ENCODE measurements at places on chromosomes 7 and 10. TPM values are rescaled to one million over a fixed set of nuclear protein-coding genes. Genes with fewer than 3 reads are reported as not detected.

DNA sequence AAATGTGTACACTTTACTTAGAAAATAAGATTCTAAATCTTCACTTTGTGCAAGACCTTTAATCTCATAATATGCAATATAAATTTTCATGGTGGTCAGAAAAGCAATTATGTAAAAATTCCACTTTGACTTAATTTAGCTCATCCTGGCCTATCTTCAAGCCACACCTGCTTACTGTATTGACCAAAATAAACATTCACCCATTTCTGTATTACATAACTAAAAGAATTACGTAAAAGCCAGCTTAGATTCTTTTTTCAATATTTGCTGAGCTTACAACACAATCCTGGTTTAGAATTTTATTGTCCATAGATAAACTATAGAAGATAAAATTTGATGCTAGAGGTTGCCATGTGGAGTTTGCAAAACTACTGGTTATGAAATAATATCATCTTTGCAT is 172.9 kb upstream of the GRM3 start:
- no peak for DNase-seq

DNA sequence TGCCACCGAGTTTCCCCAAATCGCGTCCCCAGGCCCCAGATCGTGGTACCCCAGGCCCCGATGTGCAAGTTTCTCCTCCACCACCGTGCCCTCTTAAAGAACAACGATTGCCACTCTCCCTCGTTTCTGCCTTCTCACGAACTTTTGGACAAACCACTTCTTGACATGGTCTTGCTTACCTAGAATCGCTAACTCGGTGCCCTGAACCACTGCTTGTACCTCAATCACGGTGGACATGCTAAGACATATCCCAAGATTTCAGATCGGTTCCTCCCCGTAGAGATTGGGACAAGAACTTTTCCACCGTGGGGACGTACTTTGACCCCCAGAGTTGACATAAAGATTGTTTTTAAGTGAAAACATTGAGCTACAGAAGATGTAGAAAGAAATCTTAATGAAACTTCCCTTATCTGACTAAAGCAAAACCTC is 477 bp upstream of the ZC3HAV1 start:
- no peak for DNase-seq

DNA sequence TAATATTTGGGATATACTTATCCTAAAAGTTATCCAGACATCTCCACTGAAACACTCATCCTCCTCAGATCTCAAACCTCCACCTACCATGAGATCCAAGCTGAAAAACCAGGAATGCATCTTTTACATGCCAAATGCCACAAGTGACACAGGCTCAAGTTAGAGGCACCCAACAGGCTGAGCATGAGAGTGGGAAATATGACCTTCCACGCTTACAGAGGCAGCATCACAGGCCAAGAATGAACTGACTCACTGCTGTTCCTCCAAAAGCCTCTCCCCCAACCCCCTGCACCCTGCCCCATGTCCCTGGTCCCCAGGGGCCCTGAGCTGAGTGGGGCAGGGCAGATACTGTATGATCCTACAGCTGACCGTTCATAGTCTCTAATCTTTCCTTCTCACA is 4.8 kb upstream of the MTPAP start:
- DNase-seq, result no peak

- DNase-seq, result peak; percentile 39
These were observed 73.2 kb downstream of the POT1 start for GRCh38 chr7:124856299-124856888.

DNA sequence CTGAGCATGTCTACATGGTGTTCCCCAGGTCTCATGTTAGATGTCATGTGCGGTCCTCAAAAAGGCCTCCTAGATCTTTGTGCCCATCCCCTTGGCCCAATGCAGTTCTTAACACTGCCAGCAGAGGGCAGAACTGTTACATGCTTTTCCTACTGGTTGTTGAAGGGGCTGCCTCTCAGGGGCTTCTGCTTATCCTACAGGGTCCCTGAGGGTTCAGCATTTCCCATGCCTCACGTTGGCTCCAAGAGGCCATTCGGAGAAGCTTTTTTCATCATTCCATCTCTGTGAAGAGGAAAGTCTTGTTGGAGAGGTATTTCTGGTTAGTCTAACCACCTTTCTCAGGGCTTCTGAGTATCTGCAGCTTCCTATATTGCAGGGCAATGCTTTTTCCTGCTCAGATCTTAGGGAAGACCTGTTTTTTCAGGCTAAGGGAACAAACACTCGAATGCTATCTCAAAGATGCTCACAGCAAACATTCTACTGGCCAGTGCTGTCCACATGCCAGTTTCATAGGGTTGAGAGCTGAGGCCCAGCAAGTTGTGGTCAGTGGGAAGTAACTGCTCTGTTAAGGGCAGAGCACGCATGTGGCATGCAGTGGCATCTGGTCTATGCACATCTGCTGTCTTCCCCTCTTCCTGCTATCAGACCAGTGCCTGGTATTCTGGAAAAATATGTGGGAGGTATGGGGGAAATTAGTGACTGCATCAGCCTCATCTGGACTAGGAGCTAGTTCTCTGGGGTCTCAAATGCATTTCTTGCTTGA is 31.5 kb downstream of the MBL2 start:
- DNase-seq, result peak; percentile 7

GRCh38 chr7:21261627-21262594 is 166.0 kb upstream of the SP4 start:
- peak; percentile 8 for DNase-seq

DNA sequence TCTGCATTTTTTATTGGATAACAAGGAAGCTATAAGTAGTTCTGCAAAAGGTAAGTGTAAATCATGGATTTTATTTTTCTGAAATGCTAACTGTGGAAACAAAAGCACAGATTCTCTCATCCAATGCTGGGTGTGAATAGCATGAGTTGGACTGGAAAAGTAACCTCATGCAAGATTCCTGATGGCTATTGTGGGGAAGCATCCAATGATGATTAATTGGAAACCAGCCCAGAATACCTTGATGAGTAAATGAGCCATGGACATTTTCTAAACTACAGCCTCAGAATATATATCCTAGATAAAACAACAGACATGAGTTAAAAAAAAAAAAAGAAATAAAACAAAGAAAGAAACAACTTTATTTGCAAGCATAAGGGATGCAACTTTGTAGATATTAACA is 934.6 kb downstream of the CCSER2 start:
- no peak for DNase-seq

EVX1 gene
- not detected for total RNA-seq

KCNIP2 gene
- total RNA-seq, result 1.6 TPM

TDRD1 gene
- not detected for total RNA-seq

MSANTD7 gene
- 28.9 TPM for total RNA-seq

CCDC6 gene
- 24.8 TPM for total RNA-seq
